ENCODE measurements at places on chromosomes 1 and 21.

DNA sequence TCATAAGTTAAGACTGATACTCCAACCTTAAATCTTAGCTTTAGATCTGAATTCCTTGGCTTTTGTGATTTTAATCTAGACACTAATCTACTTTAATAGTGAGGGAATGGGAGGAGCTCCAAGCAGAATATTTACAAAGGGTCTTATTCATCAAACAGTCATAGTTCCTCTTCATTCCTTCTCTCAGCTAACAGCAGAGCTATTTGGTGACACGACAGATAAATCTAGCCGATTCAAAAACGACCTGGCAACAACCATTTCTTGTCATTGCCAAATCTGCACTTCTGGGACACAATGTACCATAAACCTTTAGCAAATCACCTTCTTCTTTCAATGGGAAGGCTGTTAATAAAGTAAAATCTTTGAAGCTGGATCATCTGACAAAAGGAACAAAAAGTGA, 52.8 kb upstream of the FOXD3 start:
- DNase-seq, result no peak

DNA sequence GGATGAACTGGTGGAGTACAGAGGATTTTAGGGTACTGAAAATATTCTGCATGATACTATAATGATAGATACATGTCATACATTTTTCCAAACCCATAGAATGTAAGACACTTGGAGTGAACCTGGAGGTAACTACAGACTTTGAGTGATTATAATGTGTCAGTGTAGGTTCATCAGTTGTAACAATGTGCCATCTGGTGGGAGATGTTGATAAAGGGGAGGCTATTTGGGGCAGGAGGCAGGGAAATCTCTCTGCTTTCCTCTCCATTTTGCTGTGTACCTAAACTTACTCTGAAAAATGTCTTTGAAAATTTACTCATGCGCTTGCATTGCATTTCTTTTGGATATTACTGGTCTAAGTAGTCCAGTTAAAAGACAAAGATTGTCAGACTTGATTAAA, 35.2 kb downstream of the PTBP2 start:
- no peak for DNase-seq

GRCh38 chr1:8739377-8739776, 78.1 kb downstream of the RERE start:
- DNase-seq, result no peak

- no peak for DNase-seq
Measured at GRCh38 chr1:75632350-75632949, 21.5 kb upstream of the SLC44A5 start.

DNA sequence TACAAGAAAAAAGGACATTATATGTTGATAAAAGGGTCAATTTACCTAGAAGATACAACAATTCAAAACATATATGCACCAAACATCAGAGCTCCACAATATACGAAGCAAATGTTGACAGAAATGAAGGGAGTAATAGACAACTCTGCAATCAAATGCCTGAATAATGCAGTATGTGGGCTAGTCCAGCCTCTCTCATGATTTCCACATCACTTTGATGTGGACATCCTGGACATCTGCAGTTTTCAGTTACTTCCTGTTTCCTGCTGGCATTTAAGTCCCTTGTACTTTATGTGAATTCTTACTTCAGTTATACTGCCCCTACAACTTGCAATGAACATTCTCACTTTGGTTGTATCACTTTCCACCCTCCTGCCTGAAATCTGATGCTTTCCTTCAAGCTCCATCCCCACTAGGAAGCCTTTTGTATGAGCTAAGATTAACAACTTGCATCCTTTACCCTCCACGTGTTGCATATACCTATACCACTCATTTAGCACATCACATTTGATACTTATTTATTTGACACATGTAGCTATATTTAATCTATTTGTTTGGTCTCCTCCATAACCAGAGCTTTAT, 36.7 kb downstream of the DISC1 start:
- DNase-seq, result no peak

GRCh38 chr1:54812801-54813484, 11.8 kb upstream of the TTC22 start:
- DNase-seq, result no peak

DNA sequence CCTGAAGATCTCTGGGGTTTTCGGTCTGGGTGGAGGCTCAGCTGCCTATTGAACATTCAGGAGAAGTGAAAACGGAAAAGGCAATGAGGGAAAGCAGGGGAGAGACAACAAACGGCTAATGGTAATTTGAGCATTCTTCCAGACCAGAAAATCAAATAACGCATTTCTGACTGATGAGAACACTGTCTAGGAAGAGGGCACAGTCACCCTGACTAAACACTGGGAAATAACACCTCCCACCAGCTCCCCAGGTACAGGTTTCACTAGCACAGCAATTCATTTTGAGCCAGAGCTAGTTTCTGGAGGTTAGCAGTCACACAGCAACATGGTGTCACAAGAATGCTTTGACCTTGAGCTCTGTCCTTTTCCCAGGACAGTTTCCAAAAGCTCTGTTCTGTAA, 21.1 kb downstream of the NCF2 start:
- no peak for DNase-seq

- DNase-seq, result no peak
Measured at GRCh38 chr1:78339490-78339889, 151.3 kb upstream of the PTGFR start.

Measured in right atrium auricular region (tissue), 2 donors.